ENCODE measurements at places on chromosomes 7 and 10. TPM values are rescaled to one million over a fixed set of nuclear protein-coding genes. Genes with fewer than 3 reads are reported as not detected.
A peak's percentile ranks its signal among the peaks of the same experiment; 100 is the strongest.

Gene PON1
- not detected for total RNA-seq

Gene POU6F2
- total RNA-seq, result 0.19 TPM

Gene PTER
- 53.2 TPM for total RNA-seq

GRCh38 chr7:116579835-116580234 is 55.0 kb downstream of the CAV1 start:
- DNase-seq, result no peak

- DNase-seq, result peak; percentile 79
These were observed 89.7 kb upstream of the STEAP1B start for GRCh38 chr7:22589641-22590201.

DNA sequence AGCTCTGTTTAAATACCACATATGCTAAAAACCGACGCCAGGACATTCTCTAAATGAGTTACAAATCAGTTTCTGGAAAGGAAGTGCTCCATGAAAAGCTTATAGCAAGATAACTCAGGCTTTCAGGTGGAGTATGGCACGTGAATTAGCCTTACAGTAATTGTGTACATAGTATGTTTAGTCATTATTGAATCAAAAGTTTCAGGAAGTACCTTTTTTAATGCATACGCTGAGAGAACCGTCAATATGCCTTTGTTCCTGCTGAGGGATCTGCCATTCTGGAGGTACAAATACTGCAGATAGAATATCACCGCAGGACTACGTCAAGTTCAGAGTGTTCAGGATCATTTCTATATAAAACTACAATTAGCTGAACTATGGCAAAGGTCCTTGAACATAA is 45.7 kb downstream of the ANKMY2 start:
- no peak for DNase-seq

DNA sequence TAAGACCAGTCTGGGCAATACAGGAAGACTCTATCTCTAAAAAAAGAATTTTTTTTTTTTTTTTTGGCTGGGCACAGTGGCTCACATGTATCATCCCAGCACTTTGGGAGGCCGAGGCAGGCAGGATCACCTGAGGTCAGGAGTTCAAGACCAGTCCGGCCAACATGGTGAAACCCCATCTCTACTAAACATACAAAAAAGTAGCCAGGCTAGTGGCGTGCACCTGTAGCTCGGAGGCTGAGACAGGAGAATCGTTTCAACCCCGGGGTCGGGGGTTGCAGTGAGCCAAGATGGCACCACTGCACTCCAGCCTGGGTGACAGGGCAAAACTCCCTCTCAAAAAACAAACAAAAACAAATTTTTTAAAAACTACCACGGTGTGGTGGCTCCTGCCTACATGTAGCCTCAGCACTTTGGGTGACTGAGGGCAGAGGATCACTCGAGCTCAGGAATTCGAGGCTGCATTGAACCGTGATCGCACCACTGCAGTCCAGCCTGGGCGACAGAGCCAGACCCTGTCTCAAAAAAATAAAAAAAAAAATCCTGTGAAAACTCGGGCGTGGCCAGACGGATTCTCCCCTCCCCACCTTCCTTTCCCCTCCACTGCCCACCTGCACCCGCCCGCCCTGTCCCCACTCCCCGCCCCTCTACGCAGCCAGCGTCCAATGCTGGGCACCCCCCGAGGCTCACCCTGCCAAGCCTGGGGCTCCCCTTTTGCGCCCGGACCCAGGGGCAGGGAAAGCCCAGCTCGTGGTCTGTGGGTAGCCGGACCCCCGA is 745 bp upstream of the ORAI2 start:
- DNase-seq, result no peak

Gene SFRP5
- not detected for total RNA-seq

DNA sequence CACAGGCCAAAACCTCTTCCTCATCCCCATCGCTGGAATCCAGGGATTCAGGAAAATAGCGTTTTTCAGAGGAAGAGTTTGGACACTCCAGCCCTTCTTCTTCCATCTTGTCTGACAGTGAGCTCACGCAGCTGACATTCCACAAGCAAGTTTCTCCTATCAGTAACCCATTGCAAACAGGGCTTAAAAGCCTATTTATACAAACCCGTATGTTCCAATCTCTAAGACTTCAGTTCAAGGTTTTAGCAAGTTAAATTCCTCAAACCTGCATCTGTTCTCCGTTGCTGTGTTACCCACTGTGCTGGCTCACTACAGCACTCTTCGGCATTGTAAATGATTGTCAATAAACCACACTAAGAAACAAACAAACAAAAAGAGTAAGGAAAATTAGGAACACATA is 373 bp downstream of the DHX32 start:
- DNase-seq, result no peak

- DNase-seq, result no peak
These were observed 672.9 kb upstream of the LRRTM3 start for GRCh38 chr10:66252986-66253385.

GRCh38 chr7:84249656-84250055 is 55.1 kb upstream of the SEMA3A start:
- no peak for DNase-seq

- no peak for DNase-seq
These were observed 627 bp upstream of the FLNC start for GRCh38 chr7:128829391-128830166.

Gene SPAG6
- not detected for total RNA-seq

- DNase-seq, result no peak
These were observed 41.8 kb upstream of the ABCB4 start for GRCh38 chr7:87517136-87517815.

GRCh38 chr10:23343591-23344240 is 881 bp downstream of the C10orf67 start:
- no peak for DNase-seq

GRCh38 chr10:62130948-62131347 is 137.7 kb downstream of the RTKN2 start:
- DNase-seq, result peak; percentile 64

DNA sequence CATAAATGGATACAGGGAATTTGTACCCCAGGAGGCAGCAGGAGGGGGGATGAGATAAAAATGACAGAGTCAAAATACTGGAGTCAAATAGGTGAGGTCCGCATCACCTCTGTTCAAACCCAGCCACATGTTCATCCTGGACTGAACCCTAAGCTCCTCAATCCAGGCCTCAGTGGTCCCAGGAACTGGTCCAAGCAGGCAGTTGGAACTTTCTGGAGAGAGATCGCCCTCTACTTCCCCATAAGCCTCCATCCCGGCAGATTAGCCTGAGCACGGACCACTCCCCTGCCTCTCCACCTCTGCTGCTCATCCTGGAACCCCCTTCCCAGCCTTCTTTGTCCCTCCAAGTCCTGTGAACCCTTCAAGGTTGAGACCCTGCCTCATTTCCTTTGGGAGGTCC is 959.7 kb upstream of the ZNF722 start:
- no peak for DNase-seq

DNA sequence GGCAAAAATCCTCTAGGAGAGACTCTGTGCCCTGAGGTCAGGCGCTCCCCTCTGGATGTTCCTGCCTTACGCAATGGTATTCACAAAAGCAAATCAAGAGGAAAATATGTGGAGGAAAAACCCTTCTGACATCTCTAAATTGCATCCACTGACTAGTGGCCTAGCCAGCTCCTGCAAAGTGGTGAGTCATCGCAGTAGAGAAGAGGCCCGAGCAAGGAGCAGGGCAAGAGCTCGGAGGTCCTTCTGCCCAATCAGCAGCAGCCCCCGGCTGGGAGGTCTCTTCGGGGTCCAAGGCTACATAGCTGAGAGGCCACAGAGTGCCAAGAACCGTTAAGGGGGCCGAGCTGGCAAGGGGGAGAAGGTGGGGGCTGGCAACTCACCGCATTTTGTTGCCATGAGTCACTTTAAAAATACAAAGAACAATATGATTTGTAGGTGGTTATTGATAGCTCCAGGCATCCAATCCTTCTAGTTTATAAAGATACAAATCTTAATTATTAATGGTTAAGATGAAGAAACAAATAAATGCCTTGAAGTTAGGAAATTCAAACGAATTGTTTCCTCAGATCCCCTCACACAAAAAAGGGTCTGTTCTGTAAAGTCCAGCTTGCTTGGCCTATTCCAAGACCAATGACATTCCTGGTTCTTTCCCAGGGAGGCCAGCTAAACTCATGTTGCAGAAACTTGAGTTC is 161.6 kb downstream of the PKD1L1 start:
- peak; percentile 99 for DNase-seq

Gene RBAK
- 14.6 TPM for total RNA-seq

DNA sequence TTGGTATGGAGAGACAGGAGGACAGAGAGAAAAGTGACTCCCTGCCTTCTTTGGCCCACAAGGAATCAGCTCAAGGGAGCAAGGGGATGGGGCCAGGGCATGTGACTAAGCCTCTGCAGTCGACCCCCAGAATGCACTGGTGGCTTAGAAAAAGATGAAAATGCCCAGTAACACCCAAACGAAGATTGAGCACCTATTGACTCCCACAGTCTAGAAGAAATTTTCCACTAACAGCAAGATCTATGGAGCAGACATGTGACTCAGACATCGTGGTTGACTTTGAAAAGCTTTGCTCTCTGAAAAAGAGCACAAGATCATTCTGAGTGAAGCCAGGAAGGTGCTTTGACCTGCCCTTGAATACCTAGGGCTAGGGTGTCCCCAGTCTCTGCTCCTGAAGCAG is 586.0 kb downstream of the CALN1 start:
- DNase-seq, result no peak

DNA sequence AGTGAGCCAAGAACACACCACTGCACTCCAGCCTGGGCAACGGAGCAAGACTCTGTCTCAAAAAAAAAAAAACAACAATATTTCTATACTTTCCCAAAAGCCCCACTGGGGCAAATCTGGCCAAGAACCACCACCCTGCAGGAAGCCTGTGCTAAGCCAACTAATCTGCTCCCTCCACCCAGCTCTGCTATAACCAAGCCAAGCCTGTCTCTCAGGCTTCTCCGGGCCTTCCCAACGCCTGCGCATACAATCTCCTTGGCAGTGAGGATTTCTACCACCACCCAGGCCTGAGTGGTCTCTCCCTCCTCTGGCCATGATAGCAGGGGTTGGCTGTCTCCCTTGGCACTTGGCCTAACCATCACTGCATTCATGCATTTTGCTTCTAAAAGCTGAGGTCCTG is 14.2 kb downstream of the DDX56 start:
- no peak for DNase-seq

DNA sequence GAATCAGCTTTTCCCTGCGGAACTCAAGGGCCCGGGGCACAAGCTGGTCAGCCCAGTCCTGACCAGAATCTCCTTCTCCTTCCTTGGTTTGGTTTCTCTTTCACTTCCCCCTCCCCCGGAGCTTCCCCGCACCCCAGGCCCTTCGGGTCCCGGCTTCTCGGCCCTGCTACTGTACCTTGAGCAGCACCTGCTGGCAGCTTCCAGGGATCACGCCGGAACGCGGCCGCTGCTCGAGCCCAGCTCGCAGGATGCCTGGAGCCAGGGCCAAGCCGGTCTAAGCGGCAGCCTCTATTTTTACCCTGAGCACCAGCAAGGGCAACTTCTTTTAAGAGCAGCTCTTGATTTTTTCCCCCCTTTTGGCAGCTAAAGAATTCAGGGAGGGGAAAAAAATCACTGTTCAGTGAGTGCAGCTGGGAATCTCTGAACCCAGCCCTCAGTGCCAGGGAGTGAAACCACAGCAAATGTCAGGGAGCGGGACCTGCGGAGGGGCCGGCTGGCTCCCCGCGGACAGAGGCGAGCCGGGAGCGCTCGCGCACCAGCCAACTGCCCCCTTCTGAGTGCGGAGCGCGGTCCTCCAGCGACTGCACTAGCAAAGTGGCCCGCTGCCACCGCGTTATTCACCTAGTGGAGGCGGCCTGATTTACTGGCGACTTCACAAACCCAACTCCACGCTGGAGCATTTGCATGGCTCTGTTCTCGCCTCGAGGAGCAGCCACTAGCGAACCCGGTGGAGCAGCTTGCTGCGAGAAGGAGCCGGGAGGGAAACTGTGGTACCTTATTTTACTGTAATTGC is 2.4 kb upstream of the INHBA start:
- DNase-seq, result peak; percentile 84

GRCh38 chr7:101963693-101964092 is 146.3 kb downstream of the CUX1 start:
- no peak for DNase-seq

Gene INHBA
- total RNA-seq, result 14.3 TPM

- peak; percentile 86 for DNase-seq
These were observed 7.7 kb downstream of the ACSM6 start for GRCh38 chr10:95201736-95202135.

Gene DPCD
- 24.2 TPM for total RNA-seq

GRCh38 chr7:47479821-47480575 is 101.9 kb downstream of the TNS3 start:
- DNase-seq, result no peak

- DNase-seq, result peak; percentile 100
These were observed 190.8 kb downstream of the MLLT10 start for GRCh38 chr10:21724687-21725367.

Gene FEZF1
- total RNA-seq, result not detected

DNA sequence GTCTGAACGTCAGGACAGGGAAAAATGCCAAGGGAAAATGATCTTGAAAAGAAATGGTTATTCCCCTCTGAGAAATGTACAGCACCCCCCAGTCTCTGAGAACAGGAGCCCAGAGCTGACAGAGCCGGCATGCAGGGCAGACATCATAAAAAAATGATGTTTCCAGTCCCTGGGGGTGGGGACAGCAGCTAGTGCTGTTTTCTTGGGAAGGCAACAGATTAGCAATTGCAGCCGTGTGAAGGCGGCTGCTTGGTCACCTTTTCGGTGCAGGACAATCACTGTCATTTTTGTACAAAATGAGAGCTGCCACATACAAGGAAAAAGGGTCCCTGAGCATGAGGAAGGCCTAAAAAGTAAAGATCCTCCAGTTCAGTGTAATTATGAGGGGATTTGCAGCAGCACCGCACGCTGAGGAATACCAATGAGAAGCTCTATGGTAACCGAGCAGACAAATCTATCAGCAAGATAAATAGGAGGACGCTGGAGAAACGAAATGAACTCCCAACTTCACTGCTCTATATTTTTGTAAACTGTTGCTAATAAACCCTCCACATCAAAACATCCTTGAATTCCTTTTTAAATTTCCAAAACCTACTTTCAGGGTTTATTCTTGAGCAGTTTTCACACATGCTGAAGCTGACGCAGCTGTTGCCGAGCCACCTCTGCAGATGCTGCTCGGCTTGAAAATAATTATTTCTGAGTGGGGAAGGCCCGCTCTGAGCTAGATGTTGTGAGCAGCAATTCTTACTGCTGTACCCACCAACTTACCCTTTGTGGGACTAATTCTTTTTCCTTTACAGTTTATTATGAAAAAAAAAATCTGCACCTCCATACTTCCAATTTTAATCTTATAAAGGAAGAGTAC is 98.2 kb upstream of the NEBL start:
- no peak for DNase-seq

Gene CTAGE6
- not detected for total RNA-seq

Gene ACHE
- 0.30 TPM for total RNA-seq

DNA sequence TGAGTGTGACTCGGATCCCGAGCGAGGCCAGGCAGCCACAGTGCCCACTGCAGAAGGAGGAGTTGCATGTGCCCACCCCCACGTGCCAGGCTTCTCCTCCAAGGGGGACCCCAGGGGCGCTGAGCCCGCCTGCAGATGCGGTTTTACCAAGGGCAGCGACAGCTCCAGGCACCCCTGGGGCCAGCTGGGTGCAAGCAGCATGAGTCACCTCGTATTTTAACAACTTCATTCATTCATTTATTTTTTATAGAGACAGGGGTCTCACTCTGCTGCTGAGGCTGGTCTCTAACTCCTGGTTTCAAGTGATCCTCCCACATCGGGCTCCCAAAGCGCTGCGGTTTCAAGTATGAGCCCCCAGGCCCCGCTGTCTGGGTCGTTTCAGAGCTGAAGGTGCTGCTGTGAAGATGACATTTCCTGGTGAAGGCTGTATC is 1.3 kb upstream of the FOXL3 start:
- no peak for DNase-seq

Gene SPDYE5
- 0.16 TPM for total RNA-seq
